Stimulated activated CD8-positive, alpha-beta memory T cell treated with anti-CD3 and anti-CD28 coated beads, Interleukin-15, amount 100 ng/mL, for 1 hour (primary cell): ENCODE measurements at places on chromosomes 13 and 19.

GRCh38 chr13:104024416-104025170, 958.4 kb upstream of the SLC10A2 start:
- DNase-seq: no peak

- DNase-seq: no peak
These were observed 26.8 kb downstream of the ZNF627 start for GRCh38 chr19:11624069-11624463.

GRCh38 chr13:111443981-111444380, 123.5 kb downstream of the TEX29 start:
- DNase-seq: no peak

GRCh38 chr13:25778365-25778764, 273.5 kb downstream of the SHISA2 start:
- no peak for DNase-seq

DNA sequence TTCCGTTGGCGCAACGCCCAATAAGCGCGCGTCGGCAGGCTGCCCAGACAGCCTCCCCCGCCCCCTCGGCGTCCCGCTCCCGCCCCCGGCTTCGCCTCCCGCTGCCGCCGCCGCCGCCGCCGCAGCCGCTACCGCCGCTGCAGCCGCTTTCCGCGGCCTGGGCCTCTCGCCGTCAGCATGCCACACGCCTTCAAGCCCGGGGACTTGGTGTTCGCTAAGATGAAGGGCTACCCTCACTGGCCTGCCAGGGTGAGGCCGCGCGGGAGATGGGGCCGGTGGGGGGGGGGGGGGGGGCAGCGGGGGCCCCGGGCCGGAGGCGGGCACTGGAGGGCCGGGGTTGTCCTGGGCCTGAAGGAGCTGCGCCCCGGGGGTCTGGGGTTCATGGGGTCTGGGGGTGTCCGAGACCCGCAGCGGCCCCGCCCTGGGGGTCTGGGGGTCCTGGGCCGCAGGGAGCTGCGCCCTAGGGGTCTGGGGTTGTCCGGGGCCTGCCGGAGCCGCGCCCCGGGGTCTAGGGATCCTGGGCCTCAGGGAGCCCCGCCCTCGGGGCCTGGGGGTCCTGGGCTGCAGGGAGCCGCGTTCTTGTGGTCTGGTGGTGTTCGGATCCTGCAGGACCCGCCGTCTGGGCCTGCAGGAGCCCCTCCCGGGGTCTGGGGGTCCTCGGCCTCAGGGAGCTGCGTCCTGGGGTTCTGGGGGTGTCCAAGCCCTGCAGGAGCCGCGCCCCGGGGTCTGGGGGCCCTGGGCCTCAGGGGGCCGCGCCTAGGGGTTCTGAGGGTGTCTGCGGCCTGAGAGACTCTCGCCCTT, at the start of gene HDGFL2:
HDGFL2 (plus strand) TSS at position 124 of the 801 bp plus-strand sequence; CDS start at position 178, 54 bp downstream.
- no peak for DNase-seq

GRCh38 chr13:64725492-64725891, 2504.6 kb downstream of the PCDH9 start:
- no peak for DNase-seq

GRCh38 chr19:36797786-36798108, 25.1 kb upstream of the ZNF850 start:
- no peak for DNase-seq

GRCh38 chr13:44918326-44919103, 70.8 kb downstream of the NUFIP1 start:
- peak; percentile 54 for DNase-seq

DNA sequence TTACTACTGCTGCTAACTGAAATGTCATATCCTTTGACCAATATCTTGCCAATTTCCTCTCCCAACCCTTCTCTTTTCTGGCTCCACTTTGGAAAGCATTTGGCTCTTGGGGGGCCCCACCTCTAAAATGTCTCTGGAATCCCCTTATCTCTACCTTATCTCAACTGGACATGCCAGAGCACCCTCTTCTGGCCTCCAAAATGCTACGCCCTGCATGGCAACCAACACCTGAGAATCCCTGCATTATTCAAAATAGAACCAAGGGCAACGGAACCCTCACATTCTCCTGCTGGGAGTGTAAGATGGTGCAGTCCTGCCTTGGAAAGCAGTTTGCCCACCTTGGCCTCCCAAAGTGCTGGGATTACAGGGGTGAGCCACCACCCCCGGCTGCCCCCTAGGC, 35.3 kb downstream of the CERS4 start:
- no peak for DNase-seq

- no peak for DNase-seq
These were observed 454 bp downstream of the BLVRB start for GRCh38 chr19:40465025-40465556.

- no peak for DNase-seq
These were observed 637.2 kb upstream of the MIR17HG start for GRCh38 chr13:90710164-90710759.

GRCh38 chr19:41239363-41239762, 20.3 kb downstream of the AXL start:
- no peak for DNase-seq

DNA sequence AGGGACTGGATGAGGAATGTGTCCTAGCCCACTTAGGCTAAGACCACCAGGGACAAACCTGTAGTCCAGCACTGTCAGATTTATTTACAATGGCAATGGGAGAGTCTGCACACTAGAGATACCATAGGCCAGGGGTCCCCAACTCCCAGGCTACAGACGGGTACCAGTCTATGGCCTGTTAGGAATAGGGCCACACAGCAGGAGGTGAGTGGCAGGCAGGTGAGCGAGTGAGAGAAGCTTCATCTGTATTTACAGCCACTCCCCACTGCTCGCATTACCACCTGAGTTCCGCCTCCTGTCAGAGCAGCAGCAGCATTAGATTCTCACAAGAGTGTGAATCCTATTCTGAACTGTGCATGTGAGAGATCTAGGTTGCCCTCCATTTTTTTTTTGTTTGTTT, 2.4 kb downstream of the THAP8 start:
- DNase-seq: no peak

DNA sequence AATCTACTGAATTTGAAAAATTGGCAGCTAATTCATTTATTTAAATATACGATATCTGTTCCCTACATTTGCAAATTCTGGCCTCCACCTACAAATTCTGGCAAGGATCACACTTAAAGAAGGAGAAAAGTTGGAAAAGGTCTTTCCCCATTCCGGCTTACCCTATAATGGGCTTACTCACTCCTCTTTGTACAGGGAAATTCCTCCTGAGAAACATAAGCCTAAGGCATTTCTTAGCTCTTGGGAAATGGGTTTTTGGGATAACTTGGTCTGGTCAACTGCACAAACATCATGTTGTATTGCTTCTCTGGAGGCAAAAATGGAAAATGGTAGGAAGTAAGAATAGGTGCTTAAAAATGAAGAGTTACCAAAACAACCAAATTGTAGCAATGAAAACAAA, 25.5 kb downstream of the KCTD12 start:
- no peak for DNase-seq

- DNase-seq: no peak
These were observed 3.5 kb downstream of the ZNF738 start for GRCh38 chr19:21362291-21362690.

DNA sequence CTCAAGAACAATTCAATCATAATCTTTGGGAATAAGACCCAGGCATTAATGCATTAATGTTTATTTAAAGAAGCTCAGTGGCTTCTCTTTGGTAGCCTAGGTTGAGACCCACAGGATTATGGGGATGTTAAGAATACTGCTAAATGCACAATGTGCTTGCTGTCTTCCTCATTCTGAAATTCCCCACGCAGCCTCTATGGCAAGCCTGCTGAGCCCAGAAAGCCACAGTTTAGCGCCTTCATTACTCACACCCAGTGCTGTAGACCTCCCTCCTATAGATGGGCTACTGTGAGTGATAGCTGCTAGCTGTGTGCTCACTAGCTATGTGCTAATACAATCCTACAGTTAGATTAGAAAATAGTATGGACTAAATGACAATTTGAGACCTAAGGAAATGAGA, 90.6 kb downstream of the TNFSF13B start:
- no peak for DNase-seq

- no peak for DNase-seq
These were observed 1059.8 kb downstream of the UQCRFS1 start for GRCh38 chr19:28153123-28153522.

DNA sequence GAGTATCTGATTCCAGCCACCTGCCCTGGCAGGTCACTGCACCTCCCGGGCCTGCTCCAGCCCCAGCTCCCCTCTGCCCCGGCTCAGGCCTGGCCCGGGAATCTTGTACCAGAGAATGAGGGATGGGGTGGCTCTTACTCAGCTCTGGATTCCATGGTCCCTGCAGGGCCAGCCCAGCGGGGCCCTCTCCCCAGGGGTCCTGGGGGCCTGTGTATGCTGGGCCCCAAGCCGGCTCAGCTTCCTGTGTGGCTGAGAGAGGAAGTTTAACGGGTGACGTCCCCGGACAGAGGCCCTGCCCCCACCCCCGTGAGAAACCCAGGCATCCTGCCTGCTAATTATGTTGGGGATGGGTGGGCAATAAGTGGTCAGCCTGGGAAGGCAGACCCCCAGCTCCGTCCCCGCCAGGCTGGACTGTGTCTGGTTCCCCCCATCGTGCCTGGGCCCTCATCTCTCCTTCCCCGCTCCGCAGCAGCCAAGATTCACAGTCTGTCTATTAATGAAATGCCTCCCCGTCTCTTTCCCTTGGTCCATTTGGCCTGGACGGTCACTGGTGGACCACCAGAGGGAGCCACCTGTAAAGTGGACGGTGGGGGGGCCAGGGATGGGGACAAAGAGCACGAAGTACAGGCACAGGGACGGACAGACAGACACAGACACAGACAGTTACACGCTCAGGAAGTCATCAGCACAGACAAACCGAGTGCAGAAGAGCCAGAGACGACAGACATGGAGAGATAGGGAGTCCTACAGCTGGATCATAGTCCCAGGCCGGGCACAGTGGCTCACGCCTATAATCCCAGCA, at the start of gene DENND1C:
DENND1C (minus strand) TSS at position 247 of the 802 bp plus-strand sequence; CDS start at position 155, 92 bp downstream.
- DNase-seq: peak; percentile 36

DNA sequence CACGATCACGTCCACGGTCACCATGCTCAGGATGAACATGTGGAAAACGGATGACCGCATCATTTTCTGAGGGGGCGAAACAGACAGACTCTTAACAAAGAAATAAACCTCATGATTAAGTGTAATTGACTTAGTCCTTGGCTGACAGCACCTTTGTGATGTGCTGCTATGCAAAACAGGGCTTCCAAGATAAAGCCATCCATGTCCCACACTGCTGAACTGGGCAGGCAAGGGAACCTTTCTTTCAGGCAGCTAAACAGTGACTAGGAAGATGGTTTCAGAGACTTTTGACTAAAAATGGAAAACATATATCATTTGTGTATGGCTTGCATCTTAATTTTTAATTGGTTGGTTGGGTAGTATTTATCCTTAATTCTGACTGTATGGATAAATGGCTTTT, 157.8 kb downstream of the NALCN start:
- DNase-seq: no peak

DNA sequence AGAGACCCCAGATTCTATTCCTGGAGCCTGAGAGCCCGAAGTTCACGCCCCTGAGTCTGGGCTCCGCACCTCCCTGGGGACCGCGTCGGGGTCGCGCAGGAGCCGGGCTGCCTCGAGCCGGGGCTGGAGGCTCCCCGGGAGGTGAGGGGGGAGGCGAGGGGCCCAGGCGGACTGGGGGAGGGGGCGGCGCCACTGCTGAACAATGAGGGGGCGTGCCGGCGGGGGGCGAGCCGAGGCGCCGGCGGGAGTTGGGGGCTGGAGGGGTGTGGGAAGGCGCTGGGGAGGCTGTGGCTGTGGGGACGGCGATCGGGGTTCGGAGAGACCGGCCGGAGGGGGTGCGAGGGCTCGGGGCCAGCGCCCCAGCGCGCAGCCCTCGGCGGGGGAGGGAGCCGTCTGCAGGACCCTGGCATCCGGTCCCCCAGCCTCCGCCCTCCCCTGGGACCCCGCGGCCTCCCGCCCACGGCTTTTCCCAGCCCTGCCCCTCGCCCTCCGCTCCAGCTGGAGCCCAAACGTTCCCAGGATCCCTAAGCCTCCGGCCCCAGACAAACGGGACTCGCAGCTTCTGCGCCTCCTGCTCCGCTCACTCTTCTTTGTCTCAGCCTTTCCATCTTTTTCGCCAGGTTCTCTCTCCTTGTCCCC, 922 bp downstream of the PLEKHG2 start:
- no peak for DNase-seq

DNA sequence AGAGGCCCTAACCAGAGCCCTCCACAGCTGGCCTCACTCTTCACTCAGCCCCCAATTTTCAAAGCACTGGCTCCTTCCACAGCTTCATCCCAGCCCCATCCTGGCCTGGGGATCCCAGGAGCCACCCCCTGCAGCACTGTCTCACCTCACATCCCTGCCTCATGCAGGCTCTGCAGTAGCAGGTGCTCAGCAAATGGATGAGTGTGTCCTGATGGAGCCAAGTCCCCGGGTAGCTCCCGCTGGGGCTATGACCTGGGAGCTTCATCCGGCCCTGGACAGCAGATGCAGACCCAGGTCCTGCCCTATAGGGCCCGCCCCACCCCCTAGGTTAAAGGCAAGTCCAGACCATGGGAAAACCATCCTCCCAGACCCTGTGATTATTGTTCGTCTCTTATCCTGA, 143.2 kb upstream of the ZNF507 start:
- DNase-seq: no peak

DNA sequence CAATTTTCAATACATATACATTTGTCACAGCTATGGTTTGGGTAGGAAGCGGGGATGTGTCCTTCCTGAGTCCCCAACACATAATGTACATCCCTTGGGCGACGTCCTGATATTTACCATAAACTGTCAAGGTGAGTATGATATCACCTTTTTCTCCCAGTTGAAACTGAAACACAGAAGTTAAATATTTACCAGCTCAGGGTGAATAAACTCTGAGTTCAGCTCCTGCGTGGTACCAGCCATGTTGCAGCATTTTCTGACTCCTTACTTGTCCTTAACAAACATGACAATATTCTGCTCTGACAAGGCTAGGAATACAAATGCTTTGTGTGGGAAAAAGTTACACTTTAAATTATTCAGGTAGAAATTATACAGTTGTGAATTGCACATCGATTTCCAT, 294.2 kb downstream of the TEX29 start:
- no peak for DNase-seq

DNA sequence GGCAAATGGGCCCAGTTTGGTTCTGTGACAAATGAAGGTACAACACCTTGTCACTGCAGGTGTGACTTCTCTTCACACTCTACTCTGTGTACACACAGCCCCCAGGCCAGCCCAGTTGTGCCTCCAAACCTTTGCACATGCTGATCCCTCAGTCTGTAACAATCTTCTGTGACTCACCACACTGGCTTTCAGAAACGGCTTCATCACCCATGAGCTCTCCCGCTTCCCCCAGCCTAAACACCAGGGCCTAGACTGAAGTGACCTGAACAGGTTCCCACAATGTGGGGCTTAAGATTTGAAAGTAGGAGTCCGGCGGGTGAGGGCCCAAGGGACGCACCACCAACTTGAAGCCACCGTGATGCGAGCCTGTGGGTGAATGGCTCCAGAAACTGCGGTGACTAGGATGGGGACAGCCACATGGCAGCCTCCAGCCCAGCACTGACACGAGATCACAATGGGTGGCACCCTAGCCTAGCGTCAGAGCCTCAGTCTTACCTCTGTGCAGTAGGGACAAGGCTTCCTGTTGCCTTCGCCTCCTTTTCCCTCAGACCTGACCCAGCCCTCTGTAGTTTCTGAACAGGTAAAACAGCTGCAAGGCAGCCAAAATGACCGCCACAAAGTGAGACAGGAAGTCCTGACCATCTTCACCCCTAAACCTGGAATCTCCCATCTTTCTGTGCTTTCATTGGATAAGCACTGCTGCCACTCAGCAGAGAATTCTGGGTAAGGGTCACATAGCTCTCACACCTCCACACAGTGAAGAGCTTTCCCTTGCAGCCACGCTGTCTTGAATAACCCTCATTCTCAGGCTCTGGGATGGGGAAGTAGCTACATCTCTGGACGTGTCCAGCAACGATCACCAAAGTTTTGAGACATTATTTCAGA, 34.2 kb upstream of the ZNF599 start:
- DNase-seq: no peak

GRCh38 chr19:29871143-29871542, 59.4 kb downstream of the CCNE1 start:
- DNase-seq: no peak
